ENCODE measurements at places on chromosomes 1 and 21.

- peak; percentile 51 for DNase-seq
These were observed 89.4 kb upstream of the IPO9 start for GRCh38 chr1:201739492-201740085.

DNA sequence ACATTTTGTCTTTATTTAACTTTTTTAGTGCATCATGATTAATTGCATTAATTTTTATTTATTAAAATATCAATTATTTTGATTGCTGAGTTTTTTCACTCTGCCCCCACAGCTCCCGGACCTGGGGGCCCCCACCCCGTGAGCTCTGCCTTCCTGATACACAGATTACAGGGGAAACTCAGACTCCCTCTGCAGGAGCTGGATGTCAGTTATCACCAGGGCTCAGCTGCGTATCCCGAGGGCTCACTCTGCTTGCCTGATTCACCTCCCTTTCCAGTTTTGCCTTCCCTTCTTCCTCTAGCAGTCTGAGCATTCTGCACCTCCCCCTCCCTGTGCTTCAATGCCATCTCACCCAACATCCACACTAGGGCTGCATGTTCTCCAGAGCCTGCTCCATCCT lies 98.2 kb downstream of the ATP1A1 start:
- no peak for DNase-seq

- no peak for DNase-seq
These were observed 144.2 kb downstream of the DHRS3 start for GRCh38 chr1:12473596-12474362.

GRCh38 chr1:88289401-88290102 lies 394.5 kb upstream of the PKN2 start:
- DNase-seq = no peak

- DNase-seq = no peak
These were observed 37.6 kb downstream of the MRPL37 start for GRCh38 chr1:54237586-54237985.

DNA sequence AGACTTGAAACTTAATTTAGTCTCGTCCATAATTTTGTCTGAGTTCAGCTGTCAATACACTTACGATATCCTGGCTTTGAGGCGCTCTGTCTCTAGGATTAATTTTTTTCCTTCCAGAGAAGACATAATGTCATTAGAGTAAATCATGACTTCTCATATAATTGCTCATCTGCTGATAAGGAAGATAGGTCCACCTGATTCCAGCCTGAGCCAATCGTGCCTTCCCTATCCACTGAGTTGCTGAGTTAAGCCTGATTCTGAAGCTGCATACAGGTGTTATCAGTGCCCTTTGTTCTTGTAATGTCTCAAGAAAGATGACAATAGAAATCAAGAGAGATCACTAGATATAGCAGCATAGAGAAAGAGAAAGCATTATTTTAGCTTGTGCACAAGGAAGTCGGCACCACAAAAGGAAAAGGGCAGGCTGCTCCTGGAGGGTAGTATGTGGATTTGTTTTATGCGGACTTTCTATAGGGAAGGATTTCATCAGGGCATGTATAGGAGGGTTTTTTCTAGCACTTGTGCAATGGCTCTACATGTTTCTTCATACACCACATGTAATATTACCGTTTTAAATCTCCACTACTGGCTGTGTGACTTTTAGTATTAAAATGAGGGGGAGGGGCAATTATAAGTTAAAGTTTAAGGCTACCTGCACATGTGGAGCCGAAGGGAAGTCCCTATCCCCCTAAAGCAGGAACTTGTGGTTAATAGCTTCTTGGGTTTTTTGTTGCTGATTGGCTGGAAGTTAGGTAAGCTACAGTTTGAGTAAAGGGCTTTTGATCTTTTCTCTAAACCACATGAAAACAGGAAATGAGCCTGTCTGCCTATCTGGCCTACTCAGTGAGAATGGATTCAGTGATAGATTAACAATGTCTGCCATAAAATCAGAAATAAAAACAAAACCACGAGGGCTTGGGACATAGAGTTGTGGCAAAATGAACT lies 133.4 kb downstream of the PLPPR5 start:
- peak; percentile 89 for DNase-seq

DNA sequence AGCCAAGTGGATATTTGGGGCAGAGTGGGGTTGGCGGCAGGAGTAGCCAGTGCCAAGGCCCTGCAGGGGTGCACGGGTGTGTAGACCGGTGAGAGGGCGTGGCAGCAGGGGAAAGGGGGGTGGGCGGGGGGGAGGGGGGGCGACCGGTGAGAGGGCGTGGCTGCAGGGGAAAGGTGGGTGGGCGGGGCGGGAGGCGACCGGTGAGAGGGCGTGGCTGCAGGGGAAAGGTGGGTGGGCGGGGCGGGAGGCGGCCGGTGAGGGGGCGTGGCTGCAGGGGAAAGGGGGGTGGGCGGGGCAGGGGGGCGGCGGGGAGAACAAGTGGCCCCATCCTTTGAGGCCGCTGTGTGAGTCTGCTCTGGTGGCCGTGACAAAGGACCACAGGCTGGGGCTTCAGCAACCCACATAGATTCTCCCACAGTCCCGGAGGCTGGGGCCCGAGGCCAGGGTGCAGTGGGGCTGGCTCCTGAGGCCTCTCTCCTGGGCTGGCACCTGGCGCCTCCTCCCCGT lies 25.8 kb downstream of the RRP1 start:
- no peak for DNase-seq

DNA sequence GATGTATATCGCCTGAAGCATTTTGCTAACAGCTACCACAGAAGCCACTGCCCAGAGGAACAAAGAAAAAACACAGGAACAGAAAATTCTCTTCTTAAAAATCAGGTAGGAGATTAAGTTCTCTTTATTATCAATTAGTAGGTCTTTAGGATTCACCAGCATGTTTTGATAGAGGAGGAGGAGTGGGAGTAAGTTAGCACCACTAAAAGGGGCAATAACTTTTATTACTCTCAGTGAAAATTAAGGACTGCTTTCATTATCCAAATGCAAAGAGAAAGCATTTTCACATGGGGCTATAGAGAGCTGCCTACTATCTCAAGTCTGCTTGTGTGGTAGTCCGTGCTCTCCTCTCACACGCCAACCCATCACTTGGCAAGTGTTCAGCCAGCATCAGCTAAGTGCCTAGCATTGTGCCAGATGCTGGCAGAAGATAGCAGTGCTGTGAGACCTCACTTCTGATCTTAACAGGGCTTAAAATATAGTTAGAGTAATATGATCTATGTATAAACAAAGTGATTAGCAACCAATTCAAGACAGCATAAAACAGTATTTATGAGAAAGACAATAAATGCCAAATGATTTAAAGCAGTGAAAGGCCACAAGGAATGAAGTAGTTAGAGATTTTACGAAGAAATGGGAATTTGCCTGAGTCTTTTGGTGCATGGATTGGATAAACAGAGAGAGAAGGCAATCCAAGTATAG lies 39.8 kb downstream of the ASTN1 start:
- DNase-seq = no peak

DNA sequence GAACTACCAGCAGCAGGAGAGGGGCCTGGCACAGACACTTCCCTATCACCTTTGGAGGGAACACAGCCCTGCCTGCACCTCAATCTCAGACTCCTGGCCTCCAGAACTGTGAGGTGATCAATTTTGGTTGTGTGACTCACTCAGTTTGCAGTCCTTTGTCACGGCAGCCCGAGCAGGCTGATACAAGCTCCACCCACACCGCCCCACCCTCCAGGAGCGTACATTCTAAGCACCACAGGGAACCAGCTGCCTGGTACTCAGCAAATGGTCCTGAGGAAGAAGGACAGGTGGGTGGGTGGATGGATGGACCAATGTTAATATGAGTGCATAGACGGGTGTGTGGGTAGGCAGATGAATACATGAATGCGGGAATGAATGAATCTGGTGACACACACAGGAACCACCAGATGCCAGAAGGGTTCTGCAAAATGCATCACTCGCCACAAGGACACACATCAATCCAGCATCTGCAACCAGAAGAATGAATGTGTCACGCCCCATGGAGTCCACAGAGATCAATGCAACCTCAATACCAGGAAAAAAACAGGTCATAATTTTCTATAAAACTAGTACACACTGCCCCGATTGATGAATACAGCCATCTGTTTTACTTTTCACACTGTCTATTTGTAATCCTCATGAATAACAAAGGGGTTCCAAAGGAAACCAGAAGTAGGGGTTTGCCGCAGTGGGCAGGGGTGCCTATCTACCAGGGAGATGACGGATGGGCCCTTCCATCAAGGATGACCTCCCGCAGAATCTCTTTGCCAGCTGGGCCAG lies 284.5 kb downstream of the NPHP4 start:
- DNase-seq = no peak

GRCh38 chr1:40980068-40980452 lies 564 bp downstream of the CTPS1 start:
- DNase-seq = no peak

DNA sequence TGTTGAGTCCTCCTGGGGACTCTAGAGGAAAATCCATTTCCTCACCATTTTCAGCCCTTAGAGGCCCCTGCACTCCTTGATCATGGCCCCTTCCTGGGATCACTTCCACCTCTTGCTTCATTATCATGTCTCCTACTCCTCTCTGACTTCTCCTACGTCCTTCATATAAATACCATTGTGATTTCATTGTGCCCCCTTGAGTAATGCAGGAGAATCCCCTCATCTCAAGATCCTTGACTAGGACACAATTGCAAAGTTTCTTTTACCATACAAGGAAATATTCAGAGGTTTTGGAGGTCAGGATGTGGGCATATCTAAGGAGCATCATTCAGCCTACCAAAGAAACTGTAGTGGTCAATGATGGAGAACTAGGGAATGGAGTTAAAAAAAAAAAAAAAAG lies 8.8 kb upstream of the GBP6 start:
- DNase-seq = no peak

DNA sequence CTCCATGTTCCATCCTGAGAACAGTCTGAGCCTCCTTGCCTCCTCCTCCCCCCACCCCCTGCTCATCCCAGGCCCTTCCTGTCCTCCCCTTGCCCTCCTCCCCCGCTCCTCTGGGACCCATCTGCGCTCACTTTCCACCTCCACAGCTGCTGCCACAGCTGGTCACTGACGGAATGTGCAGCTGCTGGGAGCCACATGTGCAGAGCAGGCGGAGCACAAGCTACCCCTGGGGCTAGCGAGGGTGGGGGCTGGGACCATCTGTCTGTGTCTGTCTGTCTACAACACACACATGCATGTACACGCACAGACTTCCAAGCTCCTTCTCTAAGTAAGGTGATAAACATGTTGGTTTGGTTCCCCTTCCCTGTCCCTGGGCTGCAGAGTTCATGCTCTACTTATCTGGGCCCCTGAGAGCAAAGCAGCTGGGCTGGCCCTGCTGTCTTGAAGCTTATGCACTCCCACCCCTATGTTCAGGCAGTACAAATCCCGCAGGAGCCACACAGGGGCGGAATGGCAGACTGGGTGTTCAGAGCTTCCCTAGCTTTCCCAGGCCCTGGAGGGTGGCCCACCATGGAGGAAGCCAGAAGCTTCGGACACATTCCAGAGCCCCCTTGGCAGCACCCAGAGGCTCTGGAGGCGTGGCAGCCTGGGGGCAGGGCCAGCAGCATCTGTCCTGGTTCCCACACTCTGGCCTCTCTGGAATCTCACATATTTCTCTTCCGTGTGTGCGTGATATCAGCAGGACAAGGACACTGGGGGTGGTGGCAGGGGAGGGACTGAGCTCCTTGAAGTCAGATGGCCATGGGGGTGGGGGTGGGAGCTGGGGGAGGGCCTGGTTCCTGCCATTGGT lies 7.0 kb upstream of the HEYL start:
- DNase-seq = no peak

- no peak for DNase-seq
These were observed 17.2 kb downstream of the FPGT start for GRCh38 chr1:74215229-74215628.

- no peak for DNase-seq
These were observed 71.6 kb upstream of the GREM2 start for GRCh38 chr1:240683576-240683975.

Data from CD4-positive, alpha-beta T cell treated with Interleukin-12 subunit alpha and Interleukin-12 subunit beta, for 1 hour (primary cell).